ENCODE measurements at places on chromosomes 2 and 18.

GRCh38 chr2:22950431-22950830 lies 434.5 kb upstream of the KLHL29 start:
- no peak for DNase-seq

DNA sequence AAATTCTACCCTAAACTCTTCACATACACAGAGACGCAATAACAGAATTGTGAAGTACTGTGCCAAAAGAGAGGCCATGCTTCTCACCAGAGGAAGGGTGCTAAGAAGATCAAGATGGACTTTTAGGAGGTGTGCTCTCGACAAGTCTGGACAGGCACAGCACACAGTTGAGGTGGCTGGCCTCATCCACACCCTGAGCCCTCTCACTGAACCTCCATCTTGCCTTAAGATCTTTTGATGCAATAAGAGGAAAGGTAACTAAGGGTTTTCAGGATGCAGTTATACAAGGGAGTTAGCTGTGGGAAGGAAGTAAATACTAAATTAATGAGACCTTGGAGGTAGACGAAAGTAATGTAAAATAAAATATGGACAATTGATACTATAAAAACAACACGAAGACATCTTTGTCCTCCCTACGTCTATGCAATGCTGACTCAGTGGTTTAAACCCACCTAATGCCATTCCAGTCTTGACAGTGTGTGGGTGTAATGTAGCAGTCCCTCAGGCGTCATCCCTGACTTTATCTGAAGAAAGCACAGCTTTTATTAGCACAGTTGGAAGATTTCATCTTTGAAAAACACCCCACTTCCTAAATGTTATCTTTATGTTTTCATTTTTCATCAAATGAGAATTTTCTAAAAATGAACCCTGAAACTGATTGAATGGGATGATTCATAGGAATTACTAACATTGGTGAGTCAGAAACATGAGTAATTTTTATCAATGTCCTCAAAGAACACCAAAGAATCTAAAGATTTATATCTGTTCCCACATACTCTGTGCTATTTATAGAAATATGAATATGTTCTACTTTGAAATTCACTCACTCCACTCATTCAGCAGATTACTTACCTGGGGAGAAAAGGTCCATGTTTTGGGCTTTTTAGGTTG lies 34.0 kb upstream of the MALL start:
- no peak for DNase-seq

DNA sequence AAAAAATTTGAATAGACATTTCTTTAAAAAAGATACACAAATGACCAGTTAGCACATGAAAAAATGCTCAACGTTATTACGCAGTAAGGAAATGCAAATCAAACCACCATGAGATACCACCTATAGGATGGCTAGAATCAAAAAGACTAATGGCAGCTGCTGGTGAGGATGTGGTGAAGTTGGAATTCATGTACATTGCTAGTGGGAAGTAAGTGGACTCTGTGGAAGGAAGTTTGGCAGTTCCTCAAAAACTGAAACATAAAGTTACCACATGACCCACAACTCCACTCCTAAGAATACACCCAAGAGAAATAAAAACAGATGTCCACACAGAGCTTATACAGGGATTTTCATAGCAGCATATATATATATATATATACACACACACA lies 51.2 kb downstream of the MBP start:
- DNase-seq: no peak

- DNase-seq: no peak
These were observed 37.8 kb upstream of the OTOF start for GRCh38 chr2:26515771-26516170.

- DNase-seq: no peak
These were observed 139.0 kb downstream of the ANKRD44 start for GRCh38 chr2:197171582-197171981.

DNA sequence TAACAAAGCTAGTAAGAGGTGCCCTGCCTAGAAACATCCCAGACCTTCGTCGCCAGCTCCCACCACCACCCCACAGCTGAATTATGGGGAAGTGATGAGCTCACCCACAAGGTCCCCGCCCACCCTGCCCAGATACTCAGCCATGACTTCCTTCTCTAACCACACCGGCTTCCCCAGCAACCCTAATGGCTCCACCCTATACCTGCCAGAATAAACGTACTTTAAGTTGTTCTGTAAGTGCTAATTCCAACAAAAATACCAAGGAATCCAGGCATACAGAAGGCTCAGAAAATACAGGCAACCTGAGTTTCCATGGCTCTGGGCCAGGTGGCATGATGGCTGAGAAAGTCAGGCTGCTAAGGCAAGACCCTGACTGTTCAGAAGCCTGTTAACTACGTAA lies 39.1 kb downstream of the TMEM163 start:
- no peak for DNase-seq

- DNase-seq: no peak
These were observed 24.3 kb downstream of the STAT4 start for GRCh38 chr2:191126386-191127085.

- no peak for DNase-seq
These were observed 29.4 kb upstream of the REEP1 start for GRCh38 chr2:86366651-86367498.

DNA sequence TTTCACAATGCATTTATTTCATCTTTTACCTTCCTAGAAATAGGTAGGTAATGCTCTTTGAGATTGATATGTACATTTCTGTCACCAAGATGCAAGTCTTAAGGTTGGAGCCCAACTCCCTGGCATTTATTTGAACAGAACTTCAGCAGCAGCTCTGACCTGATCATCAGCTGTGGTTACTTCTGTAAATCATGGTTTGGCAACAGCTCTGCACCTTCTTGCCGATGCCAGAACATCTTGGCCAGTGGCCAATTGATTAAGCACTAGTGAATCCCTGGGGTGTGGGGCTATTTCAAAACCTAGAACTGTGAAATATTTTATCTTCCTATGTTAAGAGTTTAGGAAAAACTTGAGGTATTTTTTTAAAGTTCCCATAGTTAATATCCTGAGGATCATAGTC lies 124.8 kb upstream of the NYAP2 start:
- DNase-seq: no peak

- no peak for DNase-seq
These were observed 81.7 kb upstream of the CTAGE1 start for GRCh38 chr18:22499421-22499820.

DNA sequence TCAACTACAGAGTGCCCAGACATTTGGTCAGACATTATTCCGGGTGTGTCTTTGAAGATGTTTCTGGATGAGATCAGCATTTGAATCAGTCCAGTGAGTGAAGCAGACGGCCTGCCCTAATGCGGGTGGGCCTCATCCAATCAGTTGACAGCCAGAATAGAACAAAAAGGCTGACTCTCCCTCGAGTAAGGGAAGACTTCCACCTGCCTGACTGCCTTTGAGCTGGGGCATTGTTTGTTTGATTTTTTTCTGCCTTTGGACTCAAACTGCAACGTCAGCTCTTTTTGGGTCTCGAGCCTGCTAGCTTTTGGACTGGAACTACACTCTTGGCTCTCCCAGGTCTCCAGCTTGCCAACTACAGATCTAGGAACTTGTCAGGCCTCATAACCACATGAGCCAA lies 111.7 kb upstream of the AGAP1 start:
- DNase-seq: no peak

DNA sequence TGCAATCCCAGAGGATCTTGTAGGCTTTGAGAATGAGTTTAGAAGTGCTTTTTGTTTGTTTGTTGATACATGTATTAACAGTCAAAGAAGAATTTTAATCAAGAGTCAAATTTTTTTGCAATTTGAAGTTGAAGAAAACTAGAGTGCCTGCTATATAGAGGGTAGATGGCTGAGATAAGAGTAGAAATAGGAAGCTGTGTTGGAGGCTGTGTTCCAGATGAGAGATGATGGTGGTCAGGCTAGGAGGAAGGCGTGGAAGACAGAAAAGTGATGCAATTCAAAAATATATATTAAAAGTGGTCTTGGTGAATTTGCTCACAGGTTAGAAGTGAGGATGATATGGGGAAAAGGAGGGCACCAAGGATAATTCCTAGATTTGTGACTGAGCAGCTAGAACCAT lies 978.3 kb downstream of the BCL11A start:
- DNase-seq: no peak

- DNase-seq: no peak
These were observed 2.5 kb upstream of the ANKRD39 start for GRCh38 chr2:96860065-96861029.

GRCh38 chr2:170966648-170967396 lies 37.8 kb downstream of the GORASP2 start:
- no peak for DNase-seq

DNA sequence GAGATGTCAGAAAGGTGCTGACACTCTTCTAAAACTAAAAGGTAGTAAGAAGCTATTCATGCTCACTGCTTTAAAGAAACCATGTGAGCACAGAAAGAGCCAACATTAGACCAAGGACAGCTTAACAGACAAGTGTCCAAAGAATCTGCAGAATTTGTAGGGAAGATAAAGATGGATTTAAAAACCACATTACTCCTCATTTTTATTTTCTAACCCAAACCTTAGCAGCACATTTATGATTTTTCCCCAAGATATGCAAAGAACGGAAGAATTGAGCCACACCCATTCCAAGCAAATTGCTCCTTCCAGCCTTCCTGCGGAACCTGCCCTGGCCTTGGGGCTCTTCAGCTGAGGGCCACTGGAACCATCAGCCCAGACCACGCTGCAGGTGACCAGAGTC lies 26.9 kb downstream of the MBP start:
- no peak for DNase-seq

DNA sequence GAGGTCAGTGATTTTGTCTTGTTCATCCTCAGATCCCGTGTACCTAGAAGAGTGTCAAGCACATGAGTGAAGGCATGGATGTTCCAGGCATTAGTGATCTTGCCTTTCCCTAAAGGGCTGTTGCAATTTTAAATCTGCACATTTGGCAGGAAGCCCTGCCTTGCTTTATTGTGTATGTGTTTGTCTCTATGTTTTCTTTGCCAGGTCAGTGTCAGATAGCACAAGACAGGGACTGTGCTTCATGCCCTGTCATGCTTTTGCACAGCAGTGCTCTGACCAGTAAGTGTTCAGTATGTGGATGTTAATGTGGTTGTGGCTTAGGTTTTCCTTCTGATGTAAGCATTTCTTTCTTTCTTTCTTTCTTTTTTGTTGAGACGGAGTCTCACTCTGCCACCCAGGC lies 131.5 kb downstream of the RGPD3 start:
- no peak for DNase-seq

DNA sequence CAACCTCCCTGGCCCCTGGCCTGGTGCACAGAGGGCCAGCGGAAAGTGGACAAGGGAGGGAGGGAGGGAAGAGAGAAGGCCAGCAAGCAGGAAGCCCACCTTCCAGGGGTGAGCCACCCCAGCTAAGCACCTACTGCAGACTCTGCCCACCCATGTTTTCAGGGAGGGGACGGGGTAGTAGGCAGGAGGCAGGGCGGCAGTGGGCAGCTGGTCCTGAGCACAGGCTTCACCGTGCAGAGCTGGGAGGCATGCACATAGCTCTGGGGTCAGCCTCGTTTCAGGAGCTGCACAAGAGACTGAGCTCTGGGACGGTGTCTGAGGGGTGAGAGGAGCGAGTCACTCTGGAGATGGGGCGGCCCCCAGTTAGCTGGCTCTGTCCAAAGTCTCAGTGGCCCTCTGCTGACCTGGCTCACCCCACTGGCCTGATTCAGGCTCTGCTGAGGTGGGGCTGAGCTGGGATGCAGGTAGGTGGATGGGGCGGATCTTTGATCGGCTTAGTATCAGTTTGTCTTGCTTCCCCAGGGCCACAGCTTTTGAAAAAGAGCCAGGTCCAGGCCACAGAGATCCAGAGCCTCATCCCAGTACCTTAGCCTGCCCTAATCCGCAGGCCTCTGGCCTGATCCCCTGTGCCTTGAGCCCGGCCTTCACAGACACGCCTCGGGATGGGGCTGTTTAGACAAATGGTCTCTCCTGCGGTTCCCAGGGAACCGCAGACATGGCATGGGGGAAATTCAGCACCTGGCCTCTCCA lies 3.7 kb downstream of the NMUR1 start:
- no peak for DNase-seq

All from HuH-7.5 (cell line).